ENCODE measurements at places on chromosomes 1 and 21. TPM values are rescaled to one million over a fixed set of nuclear protein-coding genes. Genes with fewer than 3 reads are reported as not detected.

UBXN10 gene
- total RNA-seq: not detected

PLEKHA6 gene
- 4.9 TPM for total RNA-seq

KCND3 gene
- total RNA-seq: 13.3 TPM

CCDC181 gene
- total RNA-seq: not detected

SAMD13 gene
- total RNA-seq: not detected

MPL gene
- not detected for total RNA-seq

PRELP gene
- 142 TPM for total RNA-seq

CLIC6 gene
- total RNA-seq: 6.2 TPM

DNA sequence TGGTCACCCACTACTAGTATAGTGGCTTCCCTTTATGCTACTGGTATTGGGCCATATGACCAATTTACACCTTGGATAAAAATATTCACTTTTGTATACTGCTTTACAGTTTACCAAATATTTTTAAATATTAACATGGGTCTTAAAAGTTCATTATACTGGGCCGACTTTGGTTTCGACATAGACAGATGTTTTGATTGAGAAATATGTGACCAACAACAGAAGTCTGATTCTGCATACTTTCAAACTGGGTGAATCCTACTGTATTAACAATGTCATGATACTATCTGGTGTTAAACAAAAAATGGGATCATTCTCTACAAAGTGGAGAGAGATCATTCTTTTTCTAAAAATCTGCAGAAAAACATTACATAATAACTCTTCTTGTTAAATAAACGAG, 134.8 kb downstream of the AKT3 start:
- no peak for DNase-seq

DNA sequence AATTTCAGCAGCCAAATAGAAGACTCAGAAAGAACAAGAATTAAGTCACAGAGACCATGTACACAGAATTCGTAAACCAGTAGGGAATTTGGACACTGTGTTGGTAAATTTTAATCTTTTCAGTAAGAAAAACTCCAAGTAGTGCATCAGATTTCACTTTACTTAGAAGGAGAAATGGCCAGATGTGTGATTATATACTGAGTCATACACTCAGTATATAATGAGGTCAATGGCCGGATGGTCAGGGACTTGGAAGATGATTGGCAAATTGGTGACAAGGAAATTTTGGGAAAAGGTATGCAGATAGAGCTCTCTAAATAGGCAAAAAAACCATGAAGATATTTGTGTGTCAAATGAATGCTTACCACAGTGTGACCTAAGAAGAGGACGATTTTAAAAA, 399.8 kb upstream of the LRRC7 start:
- DNase-seq: no peak

DNA sequence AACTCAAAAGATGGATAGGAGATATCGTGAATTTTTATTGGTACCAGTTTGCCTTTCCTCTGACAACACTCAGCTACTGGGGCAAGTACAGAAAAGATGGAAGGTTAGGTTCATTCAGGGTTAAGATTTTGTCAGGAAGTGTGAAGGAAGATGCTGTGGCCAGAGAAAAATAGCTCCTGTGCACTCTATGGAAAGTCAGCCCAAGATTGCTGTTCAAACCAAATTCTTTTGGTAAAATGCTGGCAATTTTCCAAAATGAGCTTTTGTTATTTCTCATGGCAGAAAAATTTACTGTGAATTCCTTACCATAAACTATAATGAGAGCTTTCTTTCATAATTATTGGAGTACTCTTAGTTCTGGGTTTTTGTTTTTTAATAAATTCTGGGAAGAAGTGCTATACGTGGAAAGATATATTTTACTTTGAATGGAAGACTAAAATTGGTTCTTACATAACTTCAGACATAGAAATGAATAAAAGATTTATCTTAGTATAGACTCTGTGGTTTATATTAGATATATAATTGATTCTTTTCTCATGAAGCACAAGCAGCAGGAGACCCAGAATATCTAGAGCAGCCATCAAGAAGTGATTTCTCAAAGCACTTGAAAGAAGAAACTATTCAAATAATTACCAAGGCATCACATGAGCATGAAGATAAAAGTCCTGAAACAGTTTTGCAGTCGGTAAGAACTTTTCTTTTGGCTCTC, 112.2 kb downstream of the USP25 start:
- no peak for DNase-seq

GRCh38 chr1:15155888-15156741, 2.6 kb downstream of the TMEM51 start:
- no peak for DNase-seq

GRCh38 chr1:75588779-75589475, 22.0 kb downstream of the SLC44A5 start:
- DNase-seq: no peak

GRCh38 chr1:248852481-248853405, 6.1 kb downstream of the ZNF692 start:
- no peak for DNase-seq

- DNase-seq: no peak
Measured at GRCh38 chr1:110150330-110151174, at the start of gene SLC6A17. Gene SLC6A17 (plus strand): TSS chr1:110150494. CDS start chr1:110166930, 16,436 bp downstream.

- no peak for DNase-seq
Measured at GRCh38 chr1:2027961-2028583, 8.9 kb downstream of the GABRD start.

DNA sequence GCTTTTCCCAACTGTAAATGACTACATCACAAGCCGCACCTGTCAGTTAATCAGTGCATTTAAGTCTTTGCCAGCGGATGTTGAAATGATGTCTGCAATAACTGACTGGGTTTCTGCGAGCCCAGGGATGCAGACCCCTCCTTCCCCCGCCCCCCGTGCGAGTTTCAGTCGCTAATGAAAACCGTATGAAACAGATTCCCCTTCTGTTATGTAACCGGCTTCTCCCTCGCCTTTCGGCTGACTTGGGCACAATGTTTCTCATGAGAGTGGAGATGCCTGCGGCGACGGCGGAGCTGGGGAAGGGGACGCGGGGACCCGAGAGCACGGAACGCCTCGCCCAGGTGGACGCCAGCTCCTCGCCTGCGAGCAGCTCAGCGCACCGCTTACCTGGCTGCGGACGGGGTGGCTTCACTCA, 753 bp downstream of the KCNJ6 start:
- no peak for DNase-seq

DNA sequence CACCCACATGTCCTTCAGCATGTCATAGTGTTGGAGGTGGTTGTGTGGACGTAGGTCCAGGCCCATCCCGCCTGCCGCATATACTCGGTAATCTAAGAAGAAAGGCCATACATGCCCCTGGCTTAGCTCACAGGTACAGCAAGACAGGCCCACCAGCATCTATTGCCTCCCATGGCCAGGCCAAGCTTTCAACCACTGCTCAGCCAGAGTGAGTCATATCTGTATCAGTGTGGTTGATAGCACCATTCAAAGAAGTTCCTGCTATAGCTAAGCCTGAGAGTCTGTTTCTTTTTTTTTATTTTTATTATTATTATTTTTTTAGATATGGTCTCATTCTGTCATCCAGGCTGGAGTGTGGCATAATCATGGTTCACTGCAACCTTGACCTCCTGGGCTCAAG, 17.0 kb downstream of the KLHDC8A start:
- no peak for DNase-seq

- DNase-seq: no peak
Measured at GRCh38 chr1:165763442-165763841, 5.2 kb downstream of the TMCO1 start.

- DNase-seq: no peak
Measured at GRCh38 chr1:51296383-51297357, 33.7 kb downstream of the TTC39A start.

- DNase-seq: no peak
Measured at GRCh38 chr21:28172376-28172775, 820.3 kb downstream of the LTN1 start.

DNA sequence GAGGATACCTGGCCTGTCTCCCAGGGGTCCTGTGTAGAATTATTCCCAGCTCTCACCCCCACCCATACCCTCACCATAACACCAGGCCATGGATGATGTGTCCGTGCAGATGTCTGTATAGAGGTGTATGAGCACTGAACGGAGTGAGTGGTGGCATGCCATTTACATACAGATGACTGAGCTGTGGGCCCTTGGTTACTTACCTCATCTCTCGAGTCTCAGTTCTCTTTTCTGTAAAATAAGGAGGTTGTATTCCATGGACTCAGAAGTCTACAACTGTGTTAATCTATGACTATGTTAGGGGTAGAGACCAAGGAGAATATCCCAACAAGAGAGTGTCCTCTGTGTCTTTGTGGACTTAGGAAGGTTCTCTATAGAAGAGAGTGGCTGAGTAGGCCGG, 65.6 kb upstream of the CD1D start:
- no peak for DNase-seq

DNA sequence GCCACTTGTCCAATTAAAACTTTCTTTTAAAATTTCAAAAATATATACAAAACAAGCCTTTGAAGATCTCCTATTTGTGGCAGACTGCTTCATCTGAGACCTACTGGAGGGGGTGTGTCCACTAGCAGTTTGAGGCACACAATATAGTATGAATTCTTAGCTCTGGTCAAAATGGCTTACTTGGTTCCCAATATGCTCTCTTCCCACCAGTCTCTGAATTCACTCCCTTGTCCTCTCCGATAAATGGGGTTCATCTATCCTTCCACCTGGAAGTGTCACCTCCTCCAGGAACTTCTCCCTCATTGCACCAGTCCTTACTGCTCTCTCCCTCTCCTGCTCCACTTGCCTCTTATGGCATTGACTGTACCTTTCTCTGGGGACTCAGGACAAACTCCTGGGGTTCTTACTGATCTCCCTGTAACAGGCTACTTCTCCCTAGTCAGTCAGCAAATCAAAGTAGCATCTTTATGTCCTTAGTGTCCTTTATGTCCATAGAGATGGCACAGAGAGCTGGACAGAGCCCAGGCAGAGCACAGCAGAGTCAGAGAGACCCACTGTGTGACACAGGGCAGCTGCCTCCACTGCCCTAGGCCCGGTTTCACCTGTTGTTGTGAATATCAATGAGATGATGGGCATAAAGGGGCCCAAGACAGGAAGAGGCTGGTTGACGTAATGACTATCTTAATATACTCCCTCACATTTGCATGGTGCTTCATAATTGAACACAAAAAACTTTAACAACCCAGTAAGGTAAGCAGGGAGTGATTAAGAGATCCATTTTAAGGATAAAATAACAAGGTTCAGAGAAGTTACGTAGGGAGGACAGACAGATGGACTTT, 3.6 kb downstream of the ASAP3 start:
- DNase-seq: no peak

- no peak for DNase-seq
Measured at GRCh38 chr1:238135708-238136664, 245.3 kb upstream of the ZP4 start.

- DNase-seq: no peak
Measured at GRCh38 chr1:40876891-40877290, 14.7 kb upstream of the CITED4 start.

GRCh38 chr1:91637539-91637994, 136.9 kb downstream of the CDC7 start:
- DNase-seq: no peak

DNA sequence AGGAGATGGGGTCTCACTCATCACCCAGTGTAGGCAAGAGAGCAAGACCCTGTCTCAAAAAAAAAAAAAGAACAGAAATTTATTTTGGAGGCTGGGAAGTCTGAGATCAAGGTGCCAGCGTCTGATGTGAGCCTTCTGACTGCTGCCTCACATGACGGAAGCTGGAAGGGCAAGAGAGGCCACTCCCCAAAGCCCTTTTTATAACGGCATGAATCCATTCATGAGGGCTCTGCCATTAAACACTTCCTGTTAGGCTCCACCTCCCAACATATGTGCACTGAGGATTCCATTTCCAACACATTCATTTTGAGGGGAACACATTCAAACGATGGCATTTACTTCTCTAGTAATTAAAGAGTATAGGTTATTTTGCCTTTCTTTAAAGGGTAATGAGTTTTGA, 50.9 kb upstream of the C1orf198 start:
- no peak for DNase-seq

DNA sequence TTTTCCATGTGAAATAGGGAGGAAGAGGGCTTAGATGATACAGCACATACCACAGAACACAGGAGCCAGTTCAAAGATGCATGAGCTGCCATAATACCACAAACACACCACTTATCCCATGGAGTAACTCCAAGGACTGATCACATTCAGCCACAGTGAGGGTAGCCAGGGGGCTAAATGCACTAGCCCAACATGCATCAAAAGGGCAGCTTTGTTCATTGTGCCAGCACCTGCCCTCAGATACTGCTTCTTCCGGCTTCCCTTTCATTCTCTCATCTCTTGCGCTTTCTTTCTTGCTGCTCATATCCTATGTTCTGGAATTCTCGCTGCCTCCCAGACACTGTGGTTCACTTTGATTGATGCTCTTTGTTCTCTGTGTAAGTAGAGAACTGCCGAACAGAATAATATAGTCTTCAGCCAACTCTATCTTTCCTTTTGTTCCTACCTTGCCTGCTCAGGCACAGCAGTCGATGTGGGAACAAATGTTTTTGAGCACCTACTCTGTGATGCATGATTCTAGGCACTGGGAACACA, 50.0 kb upstream of the SYT6 start:
- DNase-seq: no peak

DNA sequence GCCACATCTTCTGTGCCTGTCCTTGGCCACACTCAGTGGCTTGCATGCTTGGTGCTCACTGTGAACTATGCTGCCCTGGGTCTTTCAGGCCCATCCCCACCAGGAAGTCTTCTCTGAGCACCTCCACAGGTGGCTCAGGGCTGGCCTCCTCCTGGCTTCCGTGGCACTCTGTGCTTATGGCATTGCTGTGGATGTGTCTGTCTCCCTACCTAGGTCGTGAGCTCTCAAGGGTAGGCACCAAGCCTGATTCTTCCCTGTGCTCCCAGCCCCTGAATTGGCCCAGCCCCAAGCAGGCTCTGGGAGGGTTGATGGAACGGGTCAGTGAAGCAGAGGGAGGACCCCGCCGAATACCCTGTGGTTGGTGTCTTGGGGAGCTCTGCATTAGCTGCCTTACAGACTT, 197.7 kb upstream of the EDN2 start:
- no peak for DNase-seq

Data from ascending aorta (tissue), 2 donors.